ENCODE measurements at places on chromosomes 2 and 18. TPM values are rescaled to one million over a fixed set of nuclear protein-coding genes. Genes with fewer than 3 reads are reported as not detected.

DNA sequence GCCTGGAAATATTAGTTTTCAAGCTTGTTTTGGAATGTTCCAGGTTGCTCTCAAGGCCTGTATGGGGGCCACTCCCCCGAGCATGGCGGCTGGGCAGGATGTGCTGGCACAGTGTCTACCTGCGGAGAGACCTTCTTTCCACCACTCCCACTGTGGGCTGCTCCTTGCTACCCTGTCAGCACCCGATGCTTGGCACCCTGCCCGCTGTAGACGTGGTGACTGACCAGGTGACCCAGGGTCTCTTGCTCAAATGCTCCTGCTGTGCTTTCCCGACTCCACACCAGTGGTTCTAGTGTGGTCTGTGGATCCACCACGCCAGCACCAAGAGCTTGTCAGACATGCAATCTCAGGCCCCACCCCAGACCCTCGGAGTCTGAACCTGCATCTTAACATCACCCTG, 213.3 kb downstream of the SH3BP4 start:
- H3K36me3 ChIP-seq = no peaks in the 10 kb centered on the region
- H3K27ac ChIP-seq = no peak overlapping the region
- no peaks in the 10 kb centered on the region for H3K27me3 ChIP-seq
- no peak overlapping the region for H3K4me3 ChIP-seq
- DNase-seq = no peak

DNA sequence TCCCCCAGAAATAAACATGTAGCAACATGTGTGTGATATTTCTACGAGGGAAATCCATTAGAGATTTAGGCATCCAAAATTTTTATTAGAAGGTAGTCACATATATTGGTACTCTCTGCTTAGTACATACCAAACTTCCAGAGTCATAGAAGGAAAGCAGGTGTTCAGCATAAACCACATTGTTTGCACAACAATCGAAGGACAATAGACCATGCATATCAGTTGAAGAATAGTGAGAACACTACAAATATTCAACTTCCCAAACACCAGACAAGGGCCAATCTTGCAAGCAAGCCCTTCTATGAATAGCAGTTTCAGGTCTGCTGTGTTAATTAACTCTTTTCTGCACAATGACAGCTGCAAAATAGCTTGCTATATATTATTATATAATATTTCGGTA, 702.2 kb downstream of the ERBB4 start:
- no peaks in the 10 kb centered on the region for H3K27me3 ChIP-seq
- no peaks in the 10 kb centered on the region for H3K4me1 ChIP-seq
- no peaks in the 10 kb centered on the region for H3K36me3 ChIP-seq

- no peaks in the 10 kb centered on the region for H3K36me3 ChIP-seq
- peaks cover 14% of the 10 kb centered on the region for H3K4me1 ChIP-seq
- H3K4me3 ChIP-seq = no peak overlapping the region
- H3K27me3 ChIP-seq = no peaks in the 10 kb centered on the region
- no peak for DNase-seq
These were observed 9.2 kb upstream of the DNPEP start for GRCh38 chr2:219396863-219397457.

DNA sequence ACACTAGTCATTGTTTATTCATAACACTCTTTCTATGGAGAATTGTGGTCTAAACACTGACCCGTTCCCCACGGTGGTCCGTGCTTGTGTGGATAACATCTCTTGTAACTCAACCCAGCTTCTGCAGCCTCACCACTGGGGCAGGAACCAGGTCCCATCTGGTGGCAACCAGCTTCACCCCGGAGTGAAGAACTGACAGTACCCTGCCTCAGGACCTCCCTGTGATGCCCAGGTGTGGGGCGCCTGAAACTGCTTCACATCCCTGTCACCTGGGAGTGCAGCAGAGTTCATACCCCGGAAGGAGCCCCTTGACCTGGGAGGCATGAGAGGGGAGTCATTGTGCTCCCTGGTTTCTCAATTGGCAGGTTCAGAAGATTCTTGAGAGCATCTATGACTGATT, 81.1 kb downstream of the LONRF2 start:
- DNase-seq = no peak
- H3K27me3 ChIP-seq = no peaks in the 10 kb centered on the region
- H3K4me3 ChIP-seq = no peak overlapping the region
- no peak overlapping the region for H3K27ac ChIP-seq

DNA sequence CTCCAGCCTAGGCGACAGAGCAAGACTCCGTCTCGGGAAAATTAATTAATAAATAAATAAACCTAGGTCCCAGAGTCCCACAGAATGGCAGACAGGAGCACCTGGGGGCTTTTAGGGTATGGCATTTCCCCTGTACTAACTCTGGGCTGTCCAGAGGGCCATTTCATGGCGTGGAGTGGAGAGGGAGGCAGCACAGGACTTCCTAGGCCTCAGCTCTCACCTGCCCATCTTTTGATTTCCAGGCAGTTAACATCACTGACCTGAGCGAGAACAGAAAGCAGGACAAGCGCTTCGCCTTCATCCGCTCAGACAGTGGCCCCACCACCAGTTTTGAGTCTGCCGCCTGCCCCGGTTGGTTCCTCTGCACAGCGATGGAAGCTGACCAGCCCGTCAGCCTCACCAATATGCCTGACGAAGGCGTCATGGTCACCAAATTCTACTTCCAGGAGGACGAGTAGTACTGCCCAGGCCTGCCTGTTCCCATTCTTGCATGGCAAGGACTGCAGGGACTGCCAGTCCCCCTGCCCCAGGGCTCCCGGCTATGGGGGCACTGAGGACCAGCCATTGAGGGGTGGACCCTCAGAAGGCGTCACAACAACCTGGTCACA, 5.1 kb downstream of the IL1RN start:
- H3K4me1 ChIP-seq = no peaks in the 10 kb centered on the region
- H3K27me3 ChIP-seq = no peaks in the 10 kb centered on the region
- H3K36me3 ChIP-seq = no peaks in the 10 kb centered on the region
- H3K27ac ChIP-seq = no peak overlapping the region
- DNase-seq = no peak

- H3K4me3 ChIP-seq = no peak overlapping the region
- peaks cover 67% of the 10 kb centered on the region for H3K4me1 ChIP-seq
- DNase-seq = peak; percentile 39
- no peaks in the 10 kb centered on the region for H3K36me3 ChIP-seq
These were observed 62.6 kb upstream of the STK17B start for GRCh38 chr2:196233805-196234475.

GRCh38 chr2:180614776-180615175, 365.6 kb upstream of the UBE2E3 start:
- no peak overlapping the region for H3K4me3 ChIP-seq
- H3K27me3 ChIP-seq = no peaks in the 10 kb centered on the region
- no peaks in the 10 kb centered on the region for H3K4me1 ChIP-seq

- no peaks in the 10 kb centered on the region for H3K27me3 ChIP-seq
- DNase-seq = no peak
- H3K4me1 ChIP-seq = no peaks in the 10 kb centered on the region
- no peak overlapping the region for H3K4me3 ChIP-seq
These were observed 24.3 kb downstream of the TRAPPC12 start for GRCh38 chr2:3403587-3404334.

DNA sequence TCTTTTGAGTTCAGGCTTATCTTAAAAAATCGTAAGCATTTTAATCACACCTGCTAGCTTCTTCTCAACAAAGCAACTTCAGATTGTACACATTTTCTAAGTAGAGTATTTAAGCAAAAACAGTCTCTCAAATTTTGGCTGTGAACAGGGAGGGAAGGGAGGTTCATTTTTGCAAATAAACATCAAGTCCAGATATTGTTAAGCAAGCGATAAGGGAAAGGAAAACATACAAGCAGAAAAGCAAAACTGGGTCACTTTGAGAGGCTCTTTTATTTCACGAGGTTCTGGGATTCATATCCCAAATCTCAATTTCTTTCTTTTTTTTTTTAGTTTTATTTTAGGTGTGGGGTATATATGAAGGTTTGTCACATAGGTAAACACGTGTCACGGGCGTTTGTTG, 79.9 kb downstream of the SLC25A12 start:
- H3K4me3 ChIP-seq = no peak overlapping the region
- H3K36me3 ChIP-seq = no peaks in the 10 kb centered on the region
- no peak overlapping the region for H3K27ac ChIP-seq
- H3K27me3 ChIP-seq = no peaks in the 10 kb centered on the region
- DNase-seq = no peak
- H3K4me1 ChIP-seq = no peaks in the 10 kb centered on the region

- H3K27ac ChIP-seq = no peak overlapping the region
- no peak for DNase-seq
- no peaks in the 10 kb centered on the region for H3K27me3 ChIP-seq
- H3K36me3 ChIP-seq = no peaks in the 10 kb centered on the region
These were observed 333.6 kb upstream of the GYPC start for GRCh38 chr2:126322342-126322741.

DNA sequence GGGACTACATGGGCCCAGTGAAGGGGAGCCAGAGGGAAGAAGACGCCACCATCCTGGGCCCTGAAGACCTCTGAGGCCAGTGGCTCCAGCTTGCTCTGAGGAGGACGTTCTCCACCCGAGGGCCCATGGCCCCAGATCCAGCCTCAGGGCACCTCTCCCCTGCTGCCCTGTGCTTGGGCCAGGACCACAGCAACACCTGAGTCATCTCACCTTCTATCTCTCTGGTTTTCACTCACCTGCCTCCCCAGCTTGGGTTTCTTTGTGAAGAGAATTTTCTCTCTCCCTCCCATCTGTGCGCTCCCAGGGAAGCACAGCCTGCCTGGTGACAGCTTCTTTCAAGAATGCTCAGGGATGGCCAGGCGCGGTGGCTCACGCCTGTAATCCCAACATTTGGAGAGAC, 19.8 kb downstream of the ZFP36L2 start:
- H3K27me3 ChIP-seq = no peaks in the 10 kb centered on the region
- no peak overlapping the region for H3K27ac ChIP-seq
- no peak overlapping the region for H3K4me3 ChIP-seq
- no peaks in the 10 kb centered on the region for H3K36me3 ChIP-seq

DNA sequence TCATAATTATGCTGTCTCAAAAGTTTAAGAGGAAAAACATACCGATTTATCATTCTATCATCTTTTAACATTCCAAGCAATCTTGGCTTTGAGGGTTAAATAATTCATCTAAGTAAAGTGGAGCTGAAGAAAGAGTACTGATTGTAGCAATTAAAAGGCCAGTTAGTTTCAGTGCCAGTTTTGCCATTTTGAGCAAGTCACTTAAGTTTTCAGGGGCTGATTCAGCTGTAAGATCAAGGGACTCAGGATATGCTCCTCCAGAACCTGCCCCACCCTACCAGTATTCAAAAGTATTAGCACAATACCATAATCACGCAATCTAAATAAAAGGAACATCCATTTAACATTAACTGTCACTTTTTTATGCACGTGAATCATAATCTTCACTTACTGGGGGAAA, 1.9 kb downstream of the SS18 start:
- H3K27ac ChIP-seq = no peak overlapping the region
- H3K27me3 ChIP-seq = no peaks in the 10 kb centered on the region
- no peak overlapping the region for H3K4me3 ChIP-seq
- peaks cover 7% of the 10 kb centered on the region for H3K36me3 ChIP-seq
- no peak for DNase-seq

- no peak for DNase-seq
- H3K27ac ChIP-seq = no peak overlapping the region
- H3K27me3 ChIP-seq = no peaks in the 10 kb centered on the region
- H3K4me1 ChIP-seq = no peaks in the 10 kb centered on the region
These were observed 30.5 kb upstream of the ARMC9 start for GRCh38 chr2:231167745-231168459.

GRCh38 chr2:99085421-99085820, 56.1 kb upstream of the C2orf15 start:
- no peak overlapping the region for H3K4me3 ChIP-seq
- H3K36me3 ChIP-seq = no peaks in the 10 kb centered on the region
- H3K27me3 ChIP-seq = peaks cover 12% of the 10 kb centered on the region
- H3K4me1 ChIP-seq = peaks cover 3% of the 10 kb centered on the region
- no peak overlapping the region for H3K27ac ChIP-seq

GRCh38 chr2:229714736-229715541, 584 bp upstream of the DNER start:
- no peak overlapping the region for H3K27ac ChIP-seq
- peaks cover 24% of the 10 kb centered on the region for H3K4me1 ChIP-seq
- DNase-seq = no peak
- H3K4me3 ChIP-seq = peak overlapping the region; percentile 27
- H3K27me3 ChIP-seq = peaks cover 30% of the 10 kb centered on the region

DNA sequence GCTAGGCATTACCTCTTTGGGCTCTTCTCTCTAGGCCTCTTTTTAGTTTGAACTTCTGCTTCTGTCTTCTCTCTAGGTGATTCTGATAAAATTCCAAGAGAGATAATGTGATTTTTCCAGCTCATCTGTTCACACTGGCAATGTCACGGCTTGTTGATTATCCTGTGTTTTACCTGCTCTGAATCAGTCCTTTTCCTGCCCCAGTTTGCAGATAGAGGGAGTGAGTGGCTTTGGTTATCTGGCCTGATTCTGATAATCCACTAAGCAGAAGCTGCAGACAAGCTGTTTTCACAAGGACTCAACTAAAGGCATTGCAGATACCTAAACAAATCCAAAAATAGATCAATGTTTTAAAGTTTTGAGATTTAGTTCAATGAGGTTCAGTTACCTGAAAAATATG, 111.9 kb downstream of the DCC start:
- no peaks in the 10 kb centered on the region for H3K36me3 ChIP-seq
- H3K27ac ChIP-seq = no peak overlapping the region
- no peak for DNase-seq
- H3K4me3 ChIP-seq = no peak overlapping the region
- no peaks in the 10 kb centered on the region for H3K4me1 ChIP-seq

GRCh38 chr2:230893841-230894781, 29.4 kb downstream of the ITM2C start:
- no peak overlapping the region for H3K27ac ChIP-seq
- H3K27me3 ChIP-seq = no peaks in the 10 kb centered on the region
- no peak for DNase-seq

DNA sequence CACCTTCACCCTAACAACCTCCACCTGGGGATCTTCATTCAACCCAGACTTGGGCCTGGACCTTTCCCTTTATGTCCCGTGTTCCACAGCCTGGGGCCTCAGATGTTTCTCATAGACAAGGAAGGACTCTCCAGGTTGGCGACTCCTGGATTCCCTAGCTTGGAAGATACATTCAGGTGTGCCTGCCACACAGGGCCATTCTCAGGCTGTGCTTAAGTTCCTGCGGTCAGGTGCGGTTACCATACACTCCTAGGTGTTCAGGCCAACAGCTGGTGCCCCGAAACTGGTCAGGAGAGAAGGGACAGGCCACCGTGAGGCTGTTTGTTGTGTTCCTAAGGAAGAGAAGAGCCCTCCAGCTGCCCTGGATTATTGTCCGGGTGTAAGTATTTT, 15.6 kb downstream of the SLC4A3 start:
- H3K27me3 ChIP-seq = no peaks in the 10 kb centered on the region
- no peak overlapping the region for H3K27ac ChIP-seq
- no peak for DNase-seq
- H3K4me1 ChIP-seq = no peaks in the 10 kb centered on the region
- H3K4me3 ChIP-seq = no peak overlapping the region

DNA sequence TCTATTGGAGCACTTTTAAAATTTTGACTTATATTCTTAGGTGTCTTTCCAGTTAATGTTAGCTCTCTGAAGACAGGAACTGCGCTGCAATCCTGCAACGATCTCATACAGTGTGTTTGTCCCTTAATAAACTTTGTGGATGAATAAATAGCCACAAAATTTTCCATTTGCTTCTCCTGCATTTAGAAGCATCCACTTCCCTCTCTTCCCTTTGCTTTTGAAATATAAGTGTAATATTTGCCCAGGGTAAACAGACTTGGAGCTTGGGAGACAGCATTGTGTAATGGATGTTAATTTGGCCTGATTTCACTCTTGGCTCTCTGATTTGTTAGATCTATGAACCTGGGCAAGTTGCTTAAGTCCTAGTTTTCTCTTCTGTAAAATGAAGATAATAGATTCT, 58.2 kb upstream of the CD28 start:
- no peak for DNase-seq
- no peak overlapping the region for H3K27ac ChIP-seq
- no peaks in the 10 kb centered on the region for H3K36me3 ChIP-seq
- H3K4me3 ChIP-seq = no peak overlapping the region

The C2orf78 gene
- not detected for total RNA-seq

The NEU2 gene
- total RNA-seq = not detected

The BARD1 gene
- total RNA-seq = 8.1 TPM

The OTOF gene
- 0.20 TPM for total RNA-seq

The EDAR gene
- total RNA-seq = 7.3 TPM

The INHBB gene
- total RNA-seq = 0.10 TPM

All from T-cell (primary cell).